NCI-H526 treated with DMSO at 0.1 percent for 48 hours (cell line): ENCODE measurements at places on chromosomes 1 and 21.
A peak's percentile ranks its signal among the peaks of the same experiment; 100 is the strongest.

DNA sequence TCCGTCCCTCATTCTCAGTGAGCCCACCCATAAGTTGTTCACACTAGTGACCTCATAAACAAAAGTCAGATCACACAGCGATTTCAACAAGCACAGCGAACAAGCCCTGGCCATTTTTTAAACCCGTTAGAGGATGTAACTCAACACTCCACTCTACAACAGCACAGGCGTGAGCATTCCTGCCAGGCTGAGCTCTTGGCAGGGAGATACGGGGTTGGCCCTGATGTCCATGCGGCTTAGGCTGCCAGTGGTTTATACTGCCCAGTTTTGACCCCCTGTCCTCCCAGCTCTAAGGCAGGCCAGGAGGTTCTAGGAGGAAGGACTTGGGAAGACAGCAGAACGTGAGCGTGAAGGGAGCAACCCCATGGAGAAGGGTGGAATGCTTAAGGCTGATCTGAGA is 35.0 kb downstream of the PARP1 start:
- DNase-seq: no peak

DNA sequence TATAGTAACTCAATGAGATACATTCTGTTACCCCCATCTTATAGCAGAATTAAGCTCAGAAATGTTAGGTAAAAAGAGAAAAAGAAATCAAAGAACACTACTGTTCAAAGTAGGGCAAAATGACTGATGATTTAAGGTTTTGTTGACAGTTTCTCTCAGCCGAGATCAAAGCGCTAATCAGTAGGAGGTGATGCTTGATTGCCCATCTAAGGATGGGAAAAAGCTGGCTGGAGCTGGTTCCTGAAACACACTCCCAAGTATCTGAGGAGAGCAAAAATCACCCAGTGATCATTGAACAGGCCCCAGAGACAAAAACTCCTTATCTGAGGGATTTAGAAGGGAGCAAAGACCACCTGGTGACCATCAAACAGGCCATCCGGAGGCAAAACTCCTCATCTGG is 64.5 kb upstream of the CSF1 start:
- DNase-seq: no peak

DNA sequence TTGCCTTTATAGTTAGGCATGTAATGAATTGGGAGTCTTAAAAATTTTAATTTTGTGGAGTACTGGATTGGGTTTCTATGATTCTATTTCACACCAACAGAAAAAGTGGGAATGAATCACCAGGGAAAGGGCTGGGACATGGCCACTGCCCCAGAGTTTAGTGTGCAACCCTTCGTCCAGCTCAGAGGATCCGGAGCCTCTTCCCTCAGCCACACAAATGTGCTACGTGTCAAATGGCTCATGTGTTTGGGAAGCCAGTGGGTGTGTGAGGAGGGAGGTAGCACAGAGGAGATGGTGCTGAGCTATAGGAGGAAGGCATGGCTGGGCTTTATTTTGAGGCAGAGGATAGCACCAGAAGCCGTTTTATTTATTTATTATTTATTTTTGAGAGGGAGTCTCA is 247.3 kb downstream of the SIPA1L2 start:
- no peak for DNase-seq

- no peak for DNase-seq
Measured at GRCh38 chr1:220370041-220370700, 97.9 kb upstream of the RAB3GAP2 start.

DNA sequence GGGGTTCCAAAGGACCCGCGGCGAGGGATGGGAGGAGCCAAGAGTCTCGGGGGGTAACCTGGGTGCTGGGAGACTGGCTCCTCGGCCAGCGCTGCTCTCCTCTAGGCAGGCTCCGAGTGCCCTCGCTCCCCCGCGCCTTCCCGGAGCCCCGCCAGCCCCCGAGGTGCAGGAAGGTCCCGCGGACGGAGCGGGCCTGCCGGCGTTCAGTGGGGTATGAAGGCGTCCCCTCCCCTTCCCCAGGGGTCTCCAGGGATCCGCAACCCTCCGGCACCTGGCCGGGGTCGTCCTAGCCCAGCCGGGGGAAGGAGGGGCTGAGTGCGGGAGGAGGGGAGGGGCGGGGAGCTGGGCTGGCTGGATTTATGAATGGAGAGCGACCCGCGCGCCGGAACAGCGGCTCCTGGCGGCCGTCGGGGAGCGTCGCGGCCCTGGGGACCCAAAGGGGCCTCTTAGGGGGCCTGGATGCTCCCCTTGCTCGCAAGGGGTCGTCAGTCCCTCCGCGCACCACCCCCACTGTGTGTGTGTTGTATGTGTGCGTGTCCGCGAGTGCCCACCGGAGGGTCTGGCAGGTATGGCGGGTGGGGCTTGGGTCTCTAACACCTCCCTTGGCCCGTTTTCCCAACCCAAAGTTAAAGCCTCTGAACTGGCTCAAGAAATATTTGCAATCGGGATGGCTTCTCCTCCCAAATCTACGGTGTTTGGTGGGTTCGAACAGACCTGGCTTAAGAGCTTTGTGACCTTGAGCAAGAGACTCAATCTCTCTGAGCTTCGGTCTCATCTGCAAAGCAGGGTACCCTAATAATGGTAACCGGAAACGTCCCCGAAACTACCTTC is 642 bp downstream of the HCRTR1 start:
- no peak for DNase-seq

GRCh38 chr1:246117066-246117791 is 389.9 kb downstream of the SMYD3 start:
- DNase-seq: peak; percentile 19
